NCI-H1092 treated with DMSO at 0.1 percent for 48 hours (cell line): ENCODE measurements at places on chromosomes 7 and 10.

DNA sequence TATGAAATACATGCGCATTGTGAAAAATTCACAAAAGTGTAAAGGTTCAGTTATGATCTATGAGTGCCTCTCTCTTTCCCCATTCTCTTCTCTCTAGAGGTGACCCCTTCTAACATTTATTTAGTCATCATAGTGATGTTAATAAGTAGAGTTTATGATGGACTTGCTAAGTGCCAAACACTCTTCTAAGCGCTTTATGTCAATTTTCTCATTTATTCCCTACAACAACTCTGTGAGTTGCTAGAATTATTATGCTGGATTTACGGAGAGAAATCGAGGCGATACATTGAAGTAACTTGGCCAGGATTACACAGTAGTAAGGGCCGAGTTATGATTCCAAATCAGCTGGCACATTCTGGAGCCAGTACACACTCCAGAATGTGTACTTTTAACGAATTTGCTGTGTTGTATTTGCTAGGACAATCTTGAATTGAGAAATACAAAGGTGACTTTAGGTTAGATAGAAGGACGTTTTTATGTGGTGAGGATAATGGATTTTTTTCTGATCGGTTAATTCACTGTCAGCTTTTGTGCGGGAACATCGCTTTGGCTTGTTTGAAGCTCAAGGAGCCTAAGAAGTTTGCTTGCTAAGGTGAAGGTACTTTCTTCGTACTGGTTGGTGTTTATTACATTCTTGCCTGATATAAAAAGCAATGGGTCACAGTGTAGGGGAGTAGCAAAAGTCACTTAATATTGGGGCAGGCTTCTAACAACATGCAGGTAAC is 1.4 kb downstream of the ATRNL1 start:
- peak; percentile 5 for DNase-seq

GRCh38 chr10:3728563-3728962 is 56.4 kb downstream of the KLF6 start:
- no peak for DNase-seq

DNA sequence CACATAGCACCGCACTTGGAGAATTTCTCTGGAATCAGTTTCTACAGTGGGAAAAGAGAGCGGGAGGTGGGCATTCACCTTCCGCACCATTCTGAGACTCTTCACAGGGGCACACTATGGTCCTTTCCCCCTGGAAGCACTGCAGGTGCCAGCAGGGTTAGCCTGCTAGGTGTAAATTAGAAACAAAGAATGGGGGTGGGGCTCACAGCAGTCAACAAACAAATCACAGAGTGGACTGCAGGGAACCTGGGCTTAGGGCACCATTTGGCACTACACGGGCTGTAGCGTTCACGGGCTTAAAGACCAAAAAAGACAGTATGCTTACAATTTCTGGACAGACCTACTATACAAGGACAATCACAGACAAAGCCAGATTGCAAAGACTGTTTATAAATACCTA is 8.0 kb upstream of the PKD1L1 start:
- DNase-seq = no peak

DNA sequence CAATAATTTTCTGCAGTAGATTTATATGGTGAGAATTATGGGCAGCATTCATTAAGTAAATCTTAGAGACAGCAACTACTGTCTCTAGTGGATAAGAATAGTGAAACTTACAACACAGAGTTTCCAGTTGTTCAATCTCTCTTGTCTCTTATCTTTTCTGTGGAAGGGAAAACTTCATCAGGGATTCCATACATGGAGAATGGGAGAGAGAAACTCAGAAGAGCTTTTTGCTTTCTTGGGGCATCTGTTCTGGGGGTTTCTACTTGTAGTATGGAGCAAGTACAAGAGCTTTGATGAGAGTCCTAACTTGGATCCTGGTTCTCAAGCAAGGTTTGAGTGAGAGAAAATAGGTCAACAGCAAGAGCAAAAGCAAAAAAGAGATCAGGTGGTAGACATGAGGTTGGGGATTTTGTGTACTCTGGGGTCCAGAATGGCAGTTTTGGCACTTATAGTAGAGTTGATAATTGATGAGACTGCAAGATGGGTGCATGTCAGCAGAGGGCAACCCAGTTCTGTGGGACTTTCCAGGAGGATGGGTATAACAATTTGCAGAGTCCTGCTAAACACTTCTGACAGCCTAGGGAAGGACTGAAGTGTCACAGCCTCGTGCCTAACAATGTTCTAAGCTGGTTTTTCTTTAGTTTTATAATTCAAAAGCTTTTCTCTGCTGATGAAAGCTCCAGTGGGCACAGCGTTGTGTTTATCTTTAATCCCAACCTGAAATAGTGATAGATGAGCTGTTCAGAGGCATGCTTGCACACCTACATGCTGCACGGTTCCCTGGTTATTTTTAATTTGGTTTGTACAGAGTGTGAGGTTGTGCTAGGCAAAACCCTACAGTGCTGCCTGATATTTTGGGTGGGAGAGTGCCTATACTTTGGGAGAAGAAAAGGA is 32.0 kb upstream of the STRIP2 start:
- no peak for DNase-seq

GRCh38 chr10:114081911-114082583 is 38.4 kb downstream of the ADRB1 start:
- DNase-seq = no peak

GRCh38 chr7:151759591-151760042 is 117.3 kb downstream of the PRKAG2 start:
- peak; percentile 63 for DNase-seq

DNA sequence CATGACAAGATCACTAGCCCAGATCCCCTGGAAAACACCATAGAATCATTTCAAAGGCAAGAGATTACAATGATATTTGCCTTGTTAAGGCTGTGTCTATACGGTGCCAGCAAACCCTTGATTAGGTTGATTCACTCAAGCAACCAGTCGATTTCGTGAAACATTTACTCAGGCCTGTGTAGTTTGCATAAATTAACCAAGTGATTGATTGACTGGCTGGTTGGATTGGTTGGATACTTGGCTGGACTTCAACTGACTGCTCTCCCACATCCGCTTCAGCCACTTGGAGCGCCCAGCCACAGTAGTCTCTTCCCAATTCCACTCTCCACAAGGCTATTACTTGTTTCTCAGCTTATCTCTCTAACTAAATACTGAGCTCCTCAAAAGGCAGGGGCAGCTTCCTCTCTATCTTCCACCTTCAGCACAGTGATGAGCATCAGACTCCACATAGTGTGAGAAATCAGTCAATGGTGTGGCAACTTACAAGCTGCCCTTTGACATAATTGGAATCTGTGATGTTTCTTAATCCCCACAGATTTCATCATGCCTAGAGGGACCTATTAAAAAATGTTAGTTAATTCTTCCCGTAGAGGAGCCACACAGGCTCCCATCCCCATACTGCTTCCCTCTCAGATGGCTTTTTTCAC is 217.4 kb downstream of the GRM8 start:
- DNase-seq = no peak

GRCh38 chr7:7554649-7555575 is 11.8 kb upstream of the MIOS start:
- DNase-seq = peak; percentile 91

DNA sequence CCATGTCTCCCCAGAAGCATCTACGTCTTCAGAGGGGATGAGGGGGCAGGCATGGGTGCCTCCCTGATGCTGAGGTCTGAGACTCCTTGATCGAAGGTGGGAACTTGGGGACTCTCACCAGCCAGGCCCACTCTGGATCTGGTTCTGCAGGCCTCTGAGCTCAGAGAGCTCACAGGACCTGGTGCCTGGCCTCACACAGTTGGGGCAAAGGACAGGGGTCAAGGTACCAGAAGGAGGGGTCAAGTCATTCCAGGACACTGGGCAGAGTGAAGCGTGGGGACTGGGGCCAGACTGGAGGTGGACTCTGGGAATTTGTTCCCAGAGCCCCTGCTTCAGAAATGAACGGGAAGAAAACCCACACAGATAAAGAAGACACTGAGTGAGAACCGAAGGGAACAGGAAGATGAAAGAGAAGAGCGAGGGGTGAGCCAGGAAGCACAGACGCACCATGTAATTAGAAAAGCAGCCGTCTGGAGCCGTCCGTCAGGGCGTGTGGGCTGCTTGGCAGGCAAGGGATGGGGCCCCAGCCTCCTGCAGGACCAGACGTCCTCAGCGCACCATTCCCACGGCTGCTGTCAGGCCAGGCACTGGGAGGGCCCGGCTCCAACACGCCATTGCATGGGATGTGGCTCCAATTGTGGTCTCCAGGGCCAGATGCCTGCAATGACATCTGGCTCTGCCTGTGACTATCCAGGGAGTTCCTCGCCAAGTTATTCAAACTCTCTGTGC is 47.7 kb downstream of the ZCCHC24 start:
- no peak for DNase-seq

DNA sequence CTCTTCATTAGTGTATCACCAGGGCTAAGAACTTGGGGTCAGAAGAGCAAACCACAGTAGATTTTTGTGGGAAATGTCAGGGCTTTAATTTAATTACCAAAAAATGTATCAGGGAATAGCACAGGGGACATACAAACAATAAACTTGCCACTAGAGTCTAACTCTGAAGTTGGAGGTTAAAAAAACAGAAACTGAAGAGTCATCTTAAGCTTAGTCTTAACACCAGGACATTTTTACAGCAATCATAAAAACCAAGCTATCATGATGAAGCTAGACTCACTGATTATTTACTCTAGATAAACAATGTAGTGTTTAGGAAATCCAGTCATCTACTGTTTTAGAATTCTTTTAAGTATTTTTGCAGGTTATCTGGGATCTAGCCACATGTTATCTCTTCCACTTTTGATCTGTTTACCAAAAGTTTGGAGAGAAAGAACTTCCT is 48.4 kb upstream of the GLI3 start:
- no peak for DNase-seq

DNA sequence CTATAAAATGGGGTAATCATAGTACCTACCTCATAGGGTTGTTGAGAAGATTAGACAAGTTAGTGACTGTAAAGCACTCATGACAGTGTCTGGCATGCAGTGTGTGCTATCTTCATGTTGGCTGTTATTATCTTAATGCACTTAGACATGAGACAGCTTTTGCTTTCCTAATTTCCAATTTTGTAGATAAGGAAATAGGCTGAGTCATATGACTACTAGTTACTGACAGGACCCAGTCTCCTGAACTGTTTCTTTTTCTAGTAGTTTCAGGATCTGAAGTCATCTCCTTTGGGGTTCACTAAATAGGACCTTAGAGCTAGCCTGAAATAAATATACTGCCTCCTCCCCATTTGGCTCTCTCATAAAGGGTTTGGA is 74.2 kb downstream of the SNX10 start:
- DNase-seq = no peak
